EH (cell line): ENCODE measurements at places on chromosomes 16 and 17.

GRCh38 chr16:84071121-84071520 lies 28.5 kb upstream of the SLC38A8 start:
- DNase-seq: no peak

GRCh38 chr17:13544292-13544691 lies 57.4 kb downstream of the HS3ST3A1 start:
- DNase-seq: peak; percentile 96

DNA sequence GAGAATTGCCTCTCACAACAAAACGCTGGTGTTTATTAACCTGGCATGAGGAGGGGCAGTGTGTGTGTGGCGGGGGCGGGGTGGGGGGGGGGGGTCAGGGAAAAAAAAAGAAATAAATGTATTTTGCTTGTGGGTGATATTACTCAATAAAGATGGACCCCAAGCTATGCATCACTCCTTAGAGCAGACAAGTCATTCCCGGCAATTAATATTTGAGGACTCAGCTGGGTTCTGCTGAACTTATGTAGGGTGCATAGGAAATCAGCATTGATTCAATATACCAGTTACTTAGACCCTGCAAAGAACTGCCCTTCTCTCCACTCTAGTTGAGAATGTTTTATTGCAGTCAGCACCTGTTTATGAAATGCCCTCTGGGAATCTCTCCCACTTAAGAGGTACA lies 206.2 kb upstream of the MAF start:
- DNase-seq: no peak

GRCh38 chr16:8730335-8730915 lies 56.0 kb downstream of the ABAT start:
- DNase-seq: no peak

- peak; percentile 17 for DNase-seq
These were observed 221.8 kb downstream of the CDH11 start for GRCh38 chr16:64900019-64900418.

GRCh38 chr17:57424273-57424672 lies 167.9 kb downstream of the MSI2 start:
- DNase-seq: no peak
